ENCODE measurements at places on chromosomes 6 and 20.

- peak; percentile 8 for DNase-seq
Measured at GRCh38 chr20:973785-974194, 28.3 kb downstream of the RSPO4 start.

DNA sequence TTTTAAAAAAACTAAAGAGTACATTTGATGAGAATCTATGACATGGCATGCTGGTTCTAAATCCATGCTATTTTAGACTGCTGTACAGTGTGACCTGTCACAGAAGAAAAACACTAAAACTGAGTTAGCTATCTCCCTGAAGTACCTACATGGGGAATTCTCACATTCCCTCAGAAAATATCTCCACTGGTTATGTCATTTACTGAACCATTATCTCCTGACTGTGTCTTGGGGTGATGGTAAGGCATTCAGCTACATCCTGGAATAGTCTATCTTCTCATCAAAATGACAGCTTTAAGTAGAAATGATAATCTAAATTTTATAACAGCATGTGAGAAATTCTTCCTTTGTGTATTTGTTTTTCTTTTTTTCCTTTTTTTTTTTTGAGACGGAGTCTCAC, 172.1 kb upstream of the HTR1E start:
- no peak for DNase-seq

- DNase-seq: no peak
Measured at GRCh38 chr6:93307505-93308409, 111.6 kb downstream of the EPHA7 start.

GRCh38 chr6:52210227-52210626, 24.1 kb downstream of the IL17A start:
- no peak for DNase-seq

- DNase-seq: no peak
Measured at GRCh38 chr6:92399911-92400310, 1019.4 kb downstream of the EPHA7 start.

- peak; percentile 38 for DNase-seq
Measured at GRCh38 chr6:36368921-36369865, 18.3 kb downstream of the ETV7 start.

DNA sequence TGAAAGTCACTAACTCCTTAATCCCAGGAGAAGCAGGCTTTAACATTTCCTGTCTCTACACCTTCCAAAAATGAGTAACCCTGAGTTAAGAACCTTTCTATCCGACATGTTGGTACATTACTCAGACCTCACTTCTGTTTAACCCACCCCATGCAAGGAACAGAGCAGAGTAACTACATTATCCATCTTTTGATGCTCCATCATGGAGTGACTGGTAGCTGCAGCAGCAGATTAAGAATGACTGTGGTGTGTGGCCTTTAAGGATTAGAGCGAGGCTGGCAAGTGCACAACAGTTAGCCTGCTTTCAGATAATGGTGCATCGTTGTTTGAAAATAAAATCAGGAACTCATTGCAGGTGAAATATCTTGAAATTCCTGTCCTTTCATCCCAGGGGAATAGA, 2.0 kb downstream of the TRAF3IP2 start:
- no peak for DNase-seq

DNA sequence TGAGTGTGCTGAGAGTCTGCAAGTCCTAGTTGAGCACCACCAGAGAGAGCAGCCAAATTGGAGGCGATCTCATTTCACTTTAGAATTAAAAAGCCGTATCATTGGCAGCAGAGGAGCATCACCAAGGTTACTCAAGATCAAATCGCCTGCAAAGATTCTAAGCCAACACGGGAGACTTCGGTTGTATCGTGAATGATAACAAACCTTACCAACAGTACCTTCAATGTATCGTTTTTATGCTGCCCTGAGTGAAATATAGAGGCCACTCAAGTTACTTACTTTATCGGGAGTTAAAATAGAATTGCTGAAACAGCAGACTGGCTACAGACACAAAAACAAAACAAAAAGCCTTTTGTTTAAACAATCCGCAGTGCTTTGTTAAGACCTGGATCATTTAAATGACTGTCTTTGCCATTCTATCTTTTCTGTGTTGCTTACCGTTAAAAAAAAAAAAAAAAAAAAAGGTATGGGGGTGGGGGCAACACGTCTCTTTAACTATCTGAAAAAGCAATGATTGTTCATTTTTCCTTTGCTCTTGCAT, 14.2 kb downstream of the NHSL1 start:
- DNase-seq: peak; percentile 20

- DNase-seq: no peak
Measured at GRCh38 chr6:143198312-143198711, 137.6 kb downstream of the AIG1 start.

DNA sequence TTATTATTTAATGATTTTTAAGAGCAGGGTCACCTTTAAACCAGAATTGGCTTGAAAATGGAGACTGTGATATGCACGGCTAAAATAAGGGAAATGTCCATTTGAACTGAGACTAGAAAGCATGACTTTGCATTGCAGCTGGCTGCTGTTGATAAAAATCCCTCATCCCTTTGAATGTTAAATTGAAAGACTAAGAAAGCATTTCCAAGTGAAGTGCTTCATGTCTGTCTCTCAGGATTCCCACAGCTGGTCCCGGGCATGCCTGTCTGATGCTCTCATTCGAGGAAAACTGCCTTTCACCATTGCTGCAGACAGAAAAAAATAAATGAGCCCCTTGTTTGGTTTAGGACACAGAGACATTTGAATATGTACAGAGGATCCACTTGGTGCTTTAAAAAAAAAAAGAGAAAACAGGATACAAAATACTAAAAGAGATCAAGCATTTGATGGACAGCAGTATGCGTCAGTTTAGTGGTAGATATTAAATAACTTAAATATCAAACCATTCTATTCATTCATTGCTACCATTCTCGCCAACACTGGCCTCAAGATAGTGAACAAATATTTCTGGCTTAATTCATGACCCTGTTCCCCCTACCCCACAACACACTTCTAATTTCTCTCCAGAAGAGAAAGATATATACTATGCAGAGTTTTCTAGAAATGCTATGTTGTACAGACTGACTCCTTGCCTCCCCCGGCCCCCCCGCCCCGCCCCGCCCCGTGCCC, 55.0 kb downstream of the TBC1D7 start:
- no peak for DNase-seq

GRCh38 chr6:90584636-90585255, 2.1 kb downstream of the MAP3K7 start:
- DNase-seq: no peak

GRCh38 chr6:26538572-26538902, 371 bp downstream of the HMGN4 start:
- DNase-seq: no peak

DNA sequence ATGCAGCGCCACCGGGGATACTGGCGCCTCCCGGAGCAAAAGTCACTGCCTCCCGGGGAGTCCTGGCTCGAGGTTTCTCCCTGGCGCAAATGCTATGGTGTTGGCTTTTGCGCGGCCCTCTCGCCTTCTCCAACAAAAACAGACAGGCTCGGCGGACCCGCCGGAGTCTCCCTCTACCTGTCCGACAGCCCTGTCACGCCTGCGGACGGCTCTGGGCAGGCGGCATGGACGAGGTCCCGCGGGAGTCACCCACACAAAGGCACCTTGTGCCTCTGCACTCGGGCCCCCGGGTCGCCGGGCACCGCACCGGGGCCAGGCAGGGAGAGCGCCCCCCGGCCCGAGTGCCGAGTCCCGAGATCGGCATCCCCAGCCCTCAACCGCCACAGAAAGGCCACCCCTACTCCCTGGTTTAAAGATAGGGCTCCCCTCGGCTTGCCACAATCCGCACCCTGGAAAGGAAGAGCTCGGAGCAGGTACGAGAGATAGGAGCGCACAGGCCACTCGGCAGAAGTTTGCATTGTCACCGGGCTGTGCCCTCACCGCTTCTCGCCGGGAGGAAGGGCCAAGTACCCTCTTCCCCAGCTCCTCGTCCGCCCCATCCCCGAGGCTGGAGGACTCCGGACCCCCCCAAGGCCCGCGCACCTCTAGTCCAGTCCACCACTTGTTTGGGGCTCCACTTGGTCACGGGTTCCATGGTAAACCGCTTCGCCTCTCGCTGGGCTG, 903 bp downstream of the CNKSR3 start:
- DNase-seq: no peak

DNA sequence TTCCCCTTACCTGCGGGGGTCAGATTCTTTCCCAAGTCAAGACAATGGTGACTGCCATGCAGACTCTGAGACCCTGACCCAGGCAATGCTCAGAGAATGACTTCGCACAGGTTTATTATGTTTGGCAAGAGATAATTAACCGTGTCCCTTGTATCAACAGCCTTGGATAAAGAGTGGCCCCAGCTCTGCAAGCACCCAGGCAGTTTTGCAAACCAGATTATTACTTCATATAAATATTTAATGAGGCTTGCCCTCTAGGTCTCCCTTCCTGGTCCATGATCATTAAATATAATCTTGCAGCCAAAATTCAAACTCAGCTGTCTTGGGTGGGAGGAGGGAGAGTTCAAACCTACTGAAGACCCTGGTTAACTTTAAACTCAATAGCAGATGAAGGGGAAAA, 156.5 kb downstream of the ANKRD60 start:
- no peak for DNase-seq

GRCh38 chr6:14804785-14805210, 441.1 kb upstream of the JARID2 start:
- peak; percentile 10 for DNase-seq

GRCh38 chr6:117270055-117270842, 4.9 kb downstream of the VGLL2 start:
- DNase-seq: no peak

DNA sequence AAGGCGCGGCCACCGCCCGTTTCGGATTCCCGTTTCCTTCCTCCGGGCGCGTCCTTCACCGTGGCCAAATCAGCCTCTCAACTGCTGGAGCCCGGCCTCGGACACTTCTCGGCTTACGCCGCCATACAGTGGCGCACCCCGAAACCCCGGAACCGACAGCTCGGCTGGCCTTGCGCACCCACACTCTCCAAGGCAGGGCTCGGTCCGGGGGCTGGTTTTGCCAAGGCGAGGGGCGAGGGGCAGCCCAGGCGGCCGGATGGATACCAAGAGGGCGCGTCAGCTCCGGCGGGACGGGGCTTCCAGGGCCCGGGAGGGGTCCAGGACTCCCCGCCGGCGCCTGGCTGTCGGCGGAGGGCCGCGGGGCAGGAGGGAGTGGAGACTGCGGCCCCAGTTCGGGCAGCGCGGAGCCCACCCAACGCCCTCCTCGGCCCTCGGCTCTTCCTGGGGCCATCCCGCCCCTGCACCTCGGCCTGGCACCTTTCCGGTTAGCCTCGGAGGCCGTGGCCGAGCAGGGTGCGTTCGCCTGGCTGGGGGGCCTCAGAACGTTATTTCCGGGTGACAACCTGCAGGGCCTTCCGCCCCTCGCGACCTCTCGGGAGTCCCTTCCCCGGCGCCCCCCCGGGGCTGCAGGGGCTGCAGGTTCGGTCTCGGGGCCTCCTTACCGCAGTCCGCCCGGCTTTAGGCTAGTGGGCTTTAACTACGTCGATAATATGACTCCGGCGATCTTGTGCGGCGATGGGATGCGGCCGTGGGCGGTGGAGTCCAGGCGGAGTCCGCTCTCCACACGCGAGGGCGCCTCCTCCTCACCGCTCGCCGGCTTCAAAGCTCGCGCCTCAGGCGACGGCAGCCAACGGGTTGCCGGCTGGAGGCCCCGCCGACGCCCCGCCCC, 697 bp upstream of the CEP43 start:
- peak; percentile 56 for DNase-seq

GRCh38 chr6:93453956-93454355, 34.6 kb upstream of the EPHA7 start:
- no peak for DNase-seq

GRCh38 chr20:36064658-36065426, 89.7 kb upstream of the EPB41L1 start:
- DNase-seq: peak; percentile 89

DNA sequence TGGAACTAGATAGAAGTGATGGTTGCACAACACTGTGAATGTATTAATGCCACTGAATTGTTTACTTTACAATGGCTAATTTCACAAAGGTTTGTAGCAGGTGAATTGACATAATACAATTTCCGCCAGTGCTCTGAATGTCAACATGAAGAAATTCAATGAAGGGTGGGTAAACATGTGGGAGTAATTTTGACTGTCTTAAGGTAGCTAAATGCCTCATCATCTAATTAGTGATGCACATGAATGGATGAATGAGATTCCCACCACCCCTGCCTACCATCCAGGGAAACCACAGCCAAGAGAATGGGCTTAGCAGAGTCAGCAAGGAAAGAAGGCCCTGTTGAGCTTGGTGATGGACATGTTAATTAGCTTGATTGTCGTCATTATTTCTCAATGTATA, 275.3 kb downstream of the ALDH8A1 start:
- no peak for DNase-seq

GRCh38 chr20:51596668-51597388, 54.3 kb upstream of the NFATC2 start:
- DNase-seq: no peak

Measured in NCI-H1092 (cell line).